GM04504 (cell line): ENCODE measurements at places on chromosomes 5 and 9.

DNA sequence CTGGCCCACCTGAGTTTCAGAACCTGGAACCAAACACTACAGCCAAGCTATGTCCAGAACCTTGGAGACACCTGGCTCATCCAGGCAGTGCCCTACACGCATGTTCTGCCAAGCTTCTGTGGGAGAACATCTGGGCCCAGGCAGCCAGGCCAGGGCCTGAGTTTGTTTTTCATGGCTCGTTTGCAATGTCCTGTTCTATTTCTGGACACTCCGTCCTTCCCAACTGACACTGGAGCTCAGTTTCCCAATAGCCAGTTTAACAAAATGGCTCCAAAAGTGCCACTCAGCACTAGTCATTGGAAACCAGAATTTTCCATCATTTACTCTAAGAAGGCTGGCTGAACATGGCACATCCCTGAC is 38.6 kb downstream of the SH3RF2 start:
- DNase-seq, result no peak

DNA sequence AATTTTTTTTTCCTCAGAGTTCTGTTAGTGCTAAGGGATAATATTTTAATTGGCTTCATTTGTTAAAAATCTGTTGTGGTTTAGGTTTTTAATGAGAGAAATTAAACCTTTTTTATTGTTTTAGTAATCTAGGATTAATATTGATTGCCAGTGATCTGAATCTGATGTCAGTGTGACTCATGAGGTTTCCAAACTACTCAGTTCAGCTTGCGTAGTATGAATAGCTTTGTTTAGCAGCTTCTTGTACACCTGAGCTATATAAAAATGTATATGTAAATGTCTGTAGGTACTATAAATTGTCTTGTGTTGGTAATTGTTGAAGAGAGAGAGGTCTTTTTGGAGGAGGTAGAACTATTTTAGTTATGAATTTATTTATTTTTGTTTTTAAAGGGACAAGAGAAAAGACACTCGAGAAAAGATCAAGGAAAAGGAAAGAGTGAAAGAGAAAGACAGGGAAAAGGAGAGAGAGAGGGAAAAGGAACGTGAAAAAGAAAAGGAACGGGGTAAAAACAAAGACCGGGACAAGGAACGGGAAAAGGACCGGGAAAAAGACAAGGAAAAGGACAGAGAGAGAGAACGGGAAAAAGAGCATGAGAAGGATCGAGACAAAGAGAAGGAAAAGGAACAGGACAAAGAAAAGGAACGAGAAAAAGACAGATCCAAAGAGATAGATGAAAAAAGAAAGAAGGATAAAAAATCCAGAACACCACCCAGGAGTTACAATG is 26.3 kb downstream of the SREK1 start:
- no peak for DNase-seq

GRCh38 chr9:137310189-137311052 is 8.3 kb upstream of the NRARP start:
- no peak for DNase-seq

DNA sequence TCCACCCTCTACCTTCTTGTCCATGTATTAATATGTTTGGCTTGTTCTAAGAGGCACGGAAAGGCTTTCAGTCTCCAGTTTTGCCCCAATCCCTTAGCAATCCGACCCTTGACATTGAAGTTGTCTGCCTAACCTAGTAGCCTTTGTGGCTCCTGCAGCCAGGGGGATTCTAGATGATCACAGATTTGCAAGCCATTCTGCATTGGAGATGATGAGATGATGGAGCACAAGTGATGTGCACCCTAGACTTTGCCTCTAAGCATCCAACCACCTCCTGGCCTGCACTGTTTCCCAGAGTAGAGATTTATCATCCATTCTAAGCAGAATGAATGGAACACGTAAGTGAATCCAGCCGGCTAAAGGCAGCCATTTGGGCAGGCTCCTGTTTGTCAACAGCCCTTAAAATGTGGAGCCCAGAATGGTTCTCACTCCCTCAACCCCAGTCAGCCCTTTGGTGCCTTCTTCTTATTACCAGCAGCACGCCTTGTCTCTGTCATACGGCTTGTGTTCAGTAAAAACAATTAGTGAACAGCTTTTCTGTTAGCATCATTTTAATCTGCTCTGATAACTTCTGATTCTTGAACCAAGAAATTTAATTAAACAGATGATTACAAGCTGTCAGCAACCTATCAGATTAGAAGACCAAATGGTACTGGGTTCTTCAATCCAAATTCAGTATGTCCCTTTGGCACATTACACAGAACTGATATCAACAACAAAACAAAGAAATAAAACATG is 5.7 kb upstream of the TRAF1 start:
- DNase-seq, result no peak

- no peak for DNase-seq
Observed at GRCh38 chr5:176736301-176736930, 73.9 kb upstream of the UNC5A start.

DNA sequence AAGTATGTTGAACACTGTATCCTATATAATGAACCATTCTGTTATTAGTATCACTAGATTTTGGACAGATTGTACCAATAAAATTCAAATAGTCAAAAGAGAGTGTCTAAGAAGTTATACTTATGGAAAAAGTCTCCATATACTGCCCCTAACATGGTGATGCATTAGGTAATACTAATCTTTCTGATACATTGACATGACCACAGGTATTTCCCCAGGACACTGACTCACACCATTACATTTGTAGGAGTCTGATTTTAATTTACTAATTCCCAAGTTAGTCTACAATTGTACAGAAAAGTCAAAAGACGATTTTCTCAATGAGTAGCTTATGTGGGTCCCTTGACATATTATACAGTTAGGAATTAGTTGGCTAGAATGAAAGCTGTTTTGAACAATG is 593.8 kb downstream of the ISL1 start:
- no peak for DNase-seq

GRCh38 chr9:33455945-33456344 is 8.6 kb upstream of the AQP3 start:
- no peak for DNase-seq

GRCh38 chr5:127969651-127970050 is 113.9 kb upstream of the SLC12A2 start:
- DNase-seq, result no peak

DNA sequence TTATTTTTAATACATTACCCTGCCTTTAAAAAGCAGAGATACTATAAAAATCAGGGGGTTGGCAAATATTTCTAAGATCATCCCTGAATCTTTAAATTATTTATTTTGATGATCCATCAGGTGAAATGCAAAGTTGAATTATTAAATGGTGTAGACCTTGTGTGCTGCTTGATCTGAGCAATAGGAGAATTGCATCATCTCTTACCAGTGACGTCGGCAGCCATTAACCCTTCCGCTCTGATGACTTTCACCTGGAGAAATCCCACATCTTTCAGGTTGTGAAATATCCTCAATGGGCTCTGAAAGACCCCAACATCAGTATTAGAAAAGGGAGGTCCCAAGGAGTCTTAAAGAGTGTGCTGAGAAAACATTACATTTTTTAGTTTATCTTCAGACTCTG is 270.2 kb downstream of the SLF1 start:
- no peak for DNase-seq

DNA sequence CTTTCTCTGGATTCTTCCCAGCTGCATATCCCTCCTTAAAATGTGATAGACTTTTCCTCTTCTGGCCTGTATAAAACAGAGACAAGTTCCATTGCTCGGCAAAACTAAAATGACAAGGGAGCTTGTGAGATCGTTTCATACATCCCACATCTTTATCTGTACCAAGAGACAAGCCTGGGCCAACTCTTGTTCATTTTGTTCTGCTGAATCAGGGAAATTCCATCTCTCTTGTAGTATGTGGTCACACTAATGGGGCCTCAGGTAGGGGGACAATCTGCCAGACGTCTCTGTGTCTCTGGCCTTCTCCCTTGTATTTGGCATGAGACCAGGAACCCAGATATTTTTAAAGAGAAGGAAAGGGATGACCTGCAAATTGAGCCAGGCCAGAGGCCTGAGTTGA is 18.6 kb upstream of the PAPPA start:
- no peak for DNase-seq

GRCh38 chr5:9042241-9042640 is 503.6 kb downstream of the SEMA5A start:
- DNase-seq, result no peak

GRCh38 chr5:10655161-10655971 is 91.5 kb downstream of the ANKRD33B start:
- no peak for DNase-seq
